ENCODE measurements at places on chromosomes 16 and 17.
A peak's percentile ranks its signal among the peaks of the same experiment; 100 is the strongest.

GRCh38 chr16:27954191-27954590 is 109.3 kb downstream of the GSG1L start:
- no peak for DNase-seq

- no peak for DNase-seq
These were observed 630 bp downstream of the MILR1 start for GRCh38 chr17:64449545-64449944.

GRCh38 chr17:66255112-66255511 is 25.9 kb upstream of the APOH start:
- DNase-seq, result peak; percentile 80

DNA sequence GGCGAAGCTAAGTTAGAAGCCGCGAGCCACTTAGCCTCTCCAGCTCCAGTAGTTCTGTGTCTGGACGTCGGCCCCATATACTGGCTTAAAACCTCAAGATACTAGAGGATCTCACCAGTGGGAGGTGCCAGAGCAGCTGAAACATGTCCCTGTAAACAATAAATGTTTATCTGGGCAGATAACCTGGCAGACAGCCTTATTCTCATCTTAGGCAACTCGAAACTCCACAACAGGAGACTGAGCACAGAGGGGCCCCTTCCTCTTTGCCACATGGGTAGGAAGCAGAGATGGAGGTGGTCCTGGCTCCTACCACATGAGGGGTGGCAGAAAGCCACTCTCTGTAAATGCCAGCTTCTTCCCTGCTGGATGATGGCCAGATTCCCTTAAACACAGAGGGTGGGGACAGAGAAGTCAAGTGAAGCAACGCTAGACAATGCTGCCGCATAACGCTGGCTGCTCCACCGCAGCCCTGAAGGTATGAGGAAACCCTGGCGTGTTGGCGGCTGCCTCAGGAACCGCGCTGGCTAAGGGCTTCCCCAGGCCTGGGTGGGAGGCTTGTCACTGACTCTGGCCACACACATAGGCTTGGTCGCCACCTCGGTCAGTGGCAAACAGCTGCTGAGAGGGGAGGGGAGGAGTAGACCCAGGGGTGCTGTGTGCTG is 67.9 kb downstream of the HIC1 start:
- DNase-seq, result no peak

DNA sequence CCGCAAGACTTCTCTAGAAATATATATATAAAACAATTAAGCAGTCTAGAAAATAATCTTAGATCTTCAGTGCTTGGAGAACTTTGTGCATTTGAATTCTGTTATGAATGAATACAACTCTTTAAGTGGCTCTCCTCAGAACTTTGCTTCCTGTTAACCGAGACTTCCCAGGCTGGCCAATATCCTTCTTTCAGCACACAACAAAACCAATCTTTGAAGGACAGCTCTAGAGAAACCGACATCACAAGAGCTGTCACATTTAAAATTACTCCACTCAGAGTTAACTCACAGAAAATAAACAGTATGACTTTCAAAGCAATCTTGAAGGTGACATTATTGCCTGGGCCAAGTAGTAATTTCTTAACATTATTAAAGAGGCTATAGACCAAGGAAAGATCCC is 49.7 kb upstream of the ITGA2B start:
- no peak for DNase-seq

- DNase-seq, result peak; percentile 31
These were observed 166.5 kb downstream of the STX8 start for GRCh38 chr17:9408868-9409829.

DNA sequence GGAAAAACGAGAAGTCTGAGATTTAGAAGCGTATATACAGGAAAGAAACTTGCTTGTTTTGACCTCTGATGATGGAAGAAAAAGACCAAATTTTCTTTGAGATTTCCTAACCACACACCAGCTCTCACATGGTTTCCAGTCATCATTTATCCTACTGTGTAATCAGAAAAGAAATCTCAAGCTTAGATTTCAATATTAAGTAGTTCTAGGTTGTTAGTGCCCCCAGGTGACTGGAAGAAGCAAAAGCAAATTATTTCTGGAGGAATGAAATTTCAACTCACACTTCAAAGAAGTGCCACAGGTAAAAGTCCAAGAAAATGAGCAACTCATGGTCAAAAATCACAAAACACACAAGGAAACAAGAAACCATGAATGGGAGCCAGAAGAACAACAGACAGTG is 51.8 kb upstream of the KDM6B start:
- DNase-seq, result peak; percentile 8

DNA sequence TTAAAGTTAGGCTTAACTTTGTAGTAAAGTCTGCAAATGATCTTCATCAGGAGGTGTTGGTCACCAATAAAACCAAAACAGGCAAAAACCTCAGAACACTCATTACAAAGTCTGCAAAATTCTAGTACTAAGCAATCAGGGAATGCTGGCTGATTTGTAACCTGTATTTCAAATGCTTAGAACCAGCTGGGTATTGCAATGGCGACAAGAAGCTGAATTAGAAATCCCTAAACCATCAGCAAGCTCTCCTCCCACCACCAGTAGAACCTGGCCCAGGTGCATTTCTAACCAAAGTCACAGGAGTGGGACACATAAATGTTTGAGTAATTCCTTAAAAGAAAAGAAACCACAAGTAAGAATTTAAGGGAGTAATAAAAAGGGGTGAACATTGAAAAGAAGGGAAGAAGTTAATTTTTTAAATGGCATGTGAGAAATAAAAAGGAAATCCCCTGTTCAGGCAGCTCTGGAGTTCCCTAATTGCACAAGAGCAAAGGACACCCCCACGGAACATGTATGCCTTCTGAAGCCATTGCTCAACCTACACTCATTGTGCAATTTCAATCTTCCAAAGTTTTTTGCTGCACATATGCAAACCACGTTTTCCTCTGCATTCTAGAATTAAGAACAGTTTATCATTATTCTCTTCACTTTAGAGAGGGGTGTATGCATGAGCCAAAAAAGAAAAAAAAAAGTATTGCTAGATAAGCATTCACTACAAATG is 102.9 kb downstream of the HIC1 start:
- DNase-seq, result peak; percentile 87

GRCh38 chr16:73390936-73391335 is 343.0 kb upstream of the ZFHX3 start:
- no peak for DNase-seq

DNA sequence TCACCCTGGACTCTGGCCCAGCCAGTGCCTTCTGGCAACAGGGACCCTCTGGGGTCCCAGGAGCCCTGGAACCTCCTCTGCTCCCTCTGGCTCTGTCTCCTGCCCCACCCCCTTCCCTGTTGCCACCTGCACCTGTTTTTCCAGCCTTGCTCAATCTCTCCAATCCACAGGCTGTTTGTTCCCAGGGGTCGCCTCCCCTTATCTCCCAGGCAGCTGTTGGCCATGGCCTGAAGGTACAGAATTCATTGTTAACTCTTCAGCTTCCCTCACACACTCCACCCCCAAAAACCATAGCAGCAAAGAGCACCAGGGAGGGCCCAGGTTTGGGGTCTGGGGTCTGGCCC is 39.3 kb upstream of the TOB1 start:
- DNase-seq, result no peak

DNA sequence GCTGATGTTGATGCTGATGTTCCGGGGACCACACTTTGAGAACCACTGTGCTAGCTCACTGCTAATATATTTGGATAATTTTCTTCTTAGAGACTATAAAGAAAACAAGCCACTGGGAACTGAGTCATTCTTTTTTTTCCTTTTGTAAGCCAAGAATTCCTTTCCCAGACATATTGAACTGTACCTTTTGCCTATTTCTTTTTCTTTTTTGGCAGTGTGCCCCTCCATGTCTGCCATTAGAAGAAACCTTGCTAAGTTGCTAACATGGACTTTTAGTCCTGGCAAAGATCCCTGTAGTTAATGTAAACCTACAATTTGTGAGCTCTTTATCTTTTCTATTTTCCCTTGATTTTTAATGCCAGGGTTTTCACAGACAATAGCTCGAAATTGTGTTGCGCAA is 17.3 kb upstream of the ERCC4 start:
- peak; percentile 47 for DNase-seq

DNA sequence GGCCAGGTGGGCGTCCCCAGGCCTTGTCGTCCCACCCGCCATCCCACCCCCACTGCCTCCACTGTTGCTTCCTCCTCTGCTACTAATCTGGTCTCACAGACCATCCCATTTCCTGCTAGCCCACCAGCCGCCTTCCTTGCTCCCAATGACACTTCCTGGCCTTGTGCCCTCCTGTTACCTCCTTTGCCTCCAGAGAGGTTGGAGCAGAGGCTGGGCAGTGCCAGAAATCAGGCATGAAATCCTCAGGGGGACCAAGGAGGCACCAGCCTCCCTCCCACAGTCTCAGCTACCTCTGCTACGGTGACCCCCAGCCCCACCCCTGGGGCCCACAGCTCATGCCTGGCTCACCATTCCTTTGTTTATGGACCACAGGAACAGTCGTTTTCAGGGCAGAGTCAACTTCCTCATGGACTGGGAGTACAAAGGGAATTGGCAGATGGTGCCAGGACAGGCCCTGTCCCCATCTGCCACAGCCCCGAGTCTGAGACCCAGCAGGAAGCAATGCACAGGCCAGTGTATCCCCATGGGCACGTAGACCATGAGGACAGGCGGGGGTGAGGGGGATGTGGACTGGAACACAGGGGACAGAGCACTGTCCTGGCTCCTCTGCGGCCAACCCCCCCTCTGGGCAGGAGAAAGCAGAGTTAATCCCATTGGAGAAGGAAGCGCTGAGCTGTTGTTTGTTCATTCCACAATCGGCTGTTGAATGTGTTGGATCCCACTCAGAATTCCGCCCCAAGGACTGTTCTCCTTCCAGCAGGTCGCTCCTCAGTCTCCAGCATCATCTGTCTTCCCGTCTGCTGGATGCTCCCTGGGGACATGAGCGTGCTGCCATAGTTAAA is 2.2 kb upstream of the CDH5 start:
- peak; percentile 12 for DNase-seq
